Stomach (tissue), 19 donors: ENCODE measurements at places on chromosomes 5 and 9. TPM values are rescaled to one million over a fixed set of nuclear protein-coding genes. Genes with fewer than 3 reads are reported as not detected.
A peak's percentile ranks its signal among the peaks of the same experiment; 100 is the strongest.

The SYNPO gene
- 52.7 TPM for total RNA-seq

The SLC1A1 gene
- 4.9 TPM for total RNA-seq

The PCYOX1L gene
- 3.0 TPM for total RNA-seq

The FAM151B gene
- total RNA-seq, result 14.7 TPM

The NR2F1-AS1 gene
- total RNA-seq, result 10.1 TPM

The MAN1B1 gene
- total RNA-seq, result 4.7 TPM

The KIAA1958 gene
- 11.7 TPM for total RNA-seq

The C5orf52 gene
- total RNA-seq, result not detected

The INSL6 gene
- total RNA-seq, result not detected

The OTP gene
- total RNA-seq, result not detected

The PCDHB8 gene
- total RNA-seq, result 1.7 TPM

DNA sequence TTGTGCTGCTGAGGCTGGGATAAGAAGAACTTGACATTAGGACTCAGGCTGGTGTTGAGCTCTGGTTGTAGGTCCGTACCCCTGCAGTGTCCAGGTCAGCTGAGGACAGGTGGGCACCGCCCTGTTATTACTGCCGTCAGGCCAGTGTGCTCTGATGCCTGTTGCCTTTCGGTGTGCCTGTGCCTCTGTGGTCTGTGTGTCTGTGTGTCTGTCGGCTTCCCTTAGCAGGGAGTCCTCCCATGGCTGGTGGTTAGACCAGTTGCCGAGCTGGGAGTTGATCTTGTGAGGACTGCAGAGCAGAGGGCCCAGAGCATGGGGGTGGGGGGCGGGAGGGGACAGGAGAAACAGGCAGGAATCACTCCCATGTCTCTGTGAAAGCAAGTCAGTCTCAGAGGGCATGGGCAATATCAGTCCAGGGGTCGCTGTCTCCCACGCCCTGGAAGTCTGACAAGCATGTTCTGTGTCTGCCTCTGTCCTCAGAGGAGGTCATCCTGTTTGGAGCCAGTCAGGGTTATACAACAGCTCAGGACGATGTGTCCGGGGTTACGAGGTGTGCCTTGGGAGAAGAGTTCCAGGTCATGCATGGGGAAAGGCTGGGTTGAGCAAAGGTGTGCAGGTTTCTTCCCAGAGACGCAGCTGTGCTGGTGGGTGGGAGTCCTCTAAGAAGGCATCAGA lies 67.3 kb upstream of the GARNL3 start:
- no peak for DNase-seq

DNA sequence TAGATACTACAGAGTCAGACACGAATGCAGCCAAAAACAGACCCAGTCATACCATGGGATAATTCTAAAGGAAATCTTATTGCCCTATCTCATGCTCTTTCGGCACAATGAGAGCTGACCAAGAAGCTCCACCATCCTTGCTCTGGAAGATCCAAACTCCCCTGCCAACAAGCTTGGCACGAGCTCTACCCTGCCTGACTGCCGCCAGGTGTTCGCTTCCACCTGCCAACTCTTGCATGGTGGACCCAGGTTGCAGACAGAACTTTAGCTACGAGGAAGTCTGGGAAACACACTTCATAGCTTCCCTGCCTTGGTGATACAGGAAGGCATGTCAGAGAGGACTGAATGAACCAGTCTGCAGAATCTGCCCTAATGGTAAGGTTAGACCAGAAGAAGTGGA lies 355.0 kb downstream of the DRD1 start:
- DNase-seq, result no peak

DNA sequence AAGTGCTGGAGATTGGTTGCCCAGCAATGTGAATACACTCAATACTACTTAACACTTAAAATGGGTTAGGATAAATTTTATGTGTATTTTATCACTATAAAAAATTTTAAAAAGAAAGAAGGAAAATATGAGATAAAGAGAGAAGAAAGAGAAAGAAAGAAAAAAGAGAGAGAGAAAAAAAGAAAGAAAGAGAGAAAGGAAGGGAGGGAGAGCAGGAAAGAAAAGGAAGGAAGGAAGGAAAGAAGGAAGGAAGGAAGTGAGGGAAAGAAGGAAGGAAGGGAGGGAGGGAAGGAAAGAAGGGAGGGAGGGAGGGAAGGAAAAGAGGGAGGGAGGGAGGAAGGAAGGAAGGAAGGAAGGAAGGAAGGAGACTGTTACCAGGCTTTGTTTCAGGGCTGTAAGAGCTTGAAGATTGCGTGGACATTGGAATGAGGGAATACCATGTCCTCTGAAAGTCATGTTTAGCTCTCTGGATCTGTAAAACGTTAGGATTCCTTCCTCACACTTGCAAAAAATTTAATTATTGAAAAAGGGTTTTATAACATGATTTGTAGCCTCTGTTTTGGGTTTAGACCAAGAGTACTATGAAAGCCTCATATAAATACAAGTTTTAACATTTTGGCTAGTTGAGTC lies 152.3 kb upstream of the DAP start:
- no peak for DNase-seq

DNA sequence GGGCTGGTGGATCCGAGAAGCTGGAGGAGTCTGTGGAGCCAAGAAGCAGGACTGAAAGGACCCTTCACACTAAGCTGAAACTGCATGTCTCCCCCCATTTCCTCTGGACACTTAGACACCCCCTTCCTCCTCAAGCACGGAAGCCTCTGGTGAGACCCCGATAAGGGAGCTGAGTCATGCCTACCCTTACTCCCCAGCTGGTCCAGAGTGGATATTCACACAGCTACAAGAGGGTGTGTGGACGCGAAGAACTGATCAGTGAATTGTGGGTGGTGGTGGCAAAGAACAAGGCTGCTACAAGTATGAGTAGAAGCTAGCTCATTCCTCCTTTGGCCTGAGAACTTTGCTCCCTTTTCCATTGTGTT lies 4.3 kb downstream of the TLN1 start:
- DNase-seq, result no peak

DNA sequence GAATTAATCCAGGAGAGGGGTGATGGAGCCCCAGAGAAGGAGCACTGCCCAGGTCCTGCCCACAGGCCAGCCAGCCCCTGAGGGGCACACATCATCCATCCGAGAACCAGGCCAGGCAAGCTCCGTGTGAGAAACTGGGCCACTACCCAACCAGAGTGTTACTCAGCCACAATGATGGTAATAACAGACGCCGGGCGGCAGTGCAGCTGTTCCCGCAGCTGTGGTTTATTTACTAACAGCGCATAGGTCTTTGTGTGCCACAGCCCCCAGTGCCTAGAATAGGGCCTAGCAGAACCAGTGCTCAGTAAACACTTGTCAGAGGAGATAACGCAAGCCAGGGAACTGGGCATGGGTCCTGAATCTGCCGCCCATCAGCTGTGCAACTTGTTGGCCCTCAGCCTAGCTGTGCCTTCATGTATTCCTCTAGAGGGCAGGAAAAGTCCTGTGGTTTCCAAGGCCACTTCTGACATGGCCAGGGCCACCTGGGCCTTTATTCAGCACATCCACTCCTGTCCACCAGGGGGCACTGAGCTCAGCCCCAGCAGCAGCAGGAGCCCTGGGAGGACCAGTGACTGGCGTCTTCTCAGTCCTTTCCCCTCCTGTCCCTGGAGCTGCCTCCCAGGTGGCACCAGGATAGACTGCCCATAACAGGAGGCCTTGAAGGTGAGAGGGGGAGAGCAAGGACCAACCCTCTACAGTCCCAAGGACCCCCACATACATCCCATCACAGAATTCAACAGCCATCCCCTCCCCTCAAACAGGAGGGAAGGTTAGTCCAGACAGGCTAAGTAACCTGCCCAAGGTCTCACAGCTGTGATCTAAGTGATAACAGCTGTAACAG lies 2.1 kb downstream of the MXD3 start:
- DNase-seq, result peak; percentile 78

DNA sequence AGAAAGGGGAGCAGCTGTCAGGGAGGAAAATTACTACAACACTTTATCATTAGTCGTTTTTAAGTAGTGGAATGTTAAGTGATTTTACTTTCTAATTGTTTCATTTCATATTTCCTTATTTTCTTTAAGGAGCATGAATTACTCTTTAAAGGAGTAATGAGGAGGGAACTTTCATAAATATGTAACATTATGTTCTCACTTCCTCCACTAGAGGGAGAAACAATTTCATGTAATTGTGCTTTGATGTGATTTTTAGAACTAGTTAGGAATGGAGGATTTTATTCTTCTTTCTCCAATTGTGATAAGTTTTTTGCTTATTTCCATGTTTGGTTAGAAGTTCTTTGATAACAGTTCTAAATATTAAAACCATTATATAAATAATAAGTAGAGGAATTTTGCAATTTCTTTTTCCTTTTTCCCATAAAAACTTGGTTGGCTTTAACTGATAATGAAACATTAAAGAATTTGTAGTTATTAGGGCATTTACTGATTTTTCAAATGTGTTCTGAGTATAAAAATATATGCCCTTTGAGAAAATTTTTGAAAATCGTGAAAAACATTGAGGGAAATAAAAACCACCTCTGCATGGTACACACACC lies 25.6 kb downstream of the CEP78 start:
- DNase-seq, result peak; percentile 57

GRCh38 chr5:120872297-120872696 lies 408.2 kb downstream of the PRR16 start:
- no peak for DNase-seq

DNA sequence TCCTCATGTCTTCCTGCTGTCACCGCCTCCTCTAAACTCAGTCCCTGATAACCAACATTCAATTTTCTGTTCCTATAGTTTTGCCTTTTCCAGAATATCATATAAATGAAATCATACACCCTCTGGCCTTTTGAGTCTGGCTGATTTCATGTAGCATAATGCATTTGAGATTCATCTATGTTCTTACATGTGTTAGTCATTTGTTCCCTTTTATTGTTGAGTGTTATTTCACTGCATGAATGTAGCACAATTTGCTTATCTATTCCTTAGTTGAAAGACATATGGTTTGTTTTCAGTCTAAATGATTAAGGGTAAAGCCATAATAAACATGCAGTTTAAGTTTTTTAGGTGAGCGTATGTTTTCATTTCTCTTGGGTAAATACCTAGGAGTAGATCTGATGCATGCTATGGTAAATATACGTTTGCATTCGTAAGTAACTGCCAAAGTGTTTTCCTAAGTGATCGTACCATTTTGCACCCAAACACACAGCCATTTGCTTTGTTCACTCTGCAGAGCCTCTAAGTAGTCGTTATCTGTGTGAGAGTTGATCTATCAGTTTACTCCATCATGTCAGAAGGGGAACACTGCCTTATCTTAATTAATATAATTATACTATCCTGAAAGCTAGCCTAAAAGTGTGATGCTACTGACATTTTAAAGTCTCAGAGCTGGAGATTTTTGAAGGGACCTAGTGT lies 460.8 kb downstream of the DMAC1 start:
- no peak for DNase-seq

DNA sequence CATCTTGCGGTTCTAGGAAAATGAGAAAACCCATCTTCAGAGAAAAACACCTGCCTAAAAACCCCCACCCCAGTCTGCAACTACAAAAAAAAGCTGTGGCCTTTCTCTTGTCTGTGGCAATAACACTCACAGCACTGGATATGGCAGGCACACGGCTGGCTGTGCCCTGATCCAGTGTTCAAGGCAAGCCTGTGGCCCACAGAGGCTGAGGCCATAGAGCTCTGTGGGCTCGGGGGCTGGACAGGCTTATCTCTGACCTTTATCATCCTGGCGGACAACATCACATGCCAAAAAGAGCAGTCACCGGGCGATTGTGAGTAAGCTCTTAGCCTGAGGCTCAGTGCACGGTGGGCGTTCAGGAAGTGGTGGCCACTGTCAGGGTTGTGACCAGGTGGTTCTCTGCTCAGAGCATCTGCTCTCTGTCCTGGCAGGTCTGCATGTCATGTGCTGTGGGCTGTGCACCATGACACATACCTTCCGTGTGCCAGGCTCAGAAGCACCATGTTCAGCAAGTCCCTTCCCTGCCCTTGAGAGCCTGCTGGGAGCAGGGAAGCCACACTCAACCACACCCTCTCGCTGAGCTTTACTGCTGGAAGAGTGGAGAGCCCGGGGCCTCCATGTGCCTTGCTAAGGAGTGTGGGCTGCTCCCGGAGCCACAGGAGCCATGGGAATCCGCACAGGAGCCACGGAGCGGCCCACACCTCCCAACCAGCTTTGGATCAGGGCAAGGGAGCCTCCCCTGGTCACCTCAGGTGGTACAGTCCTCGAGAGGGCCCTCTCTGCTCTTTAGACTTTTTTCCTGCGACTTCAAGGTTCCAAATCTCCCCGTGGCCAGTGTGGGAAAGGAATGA lies 34.6 kb upstream of the WDR38 start:
- no peak for DNase-seq

- DNase-seq, result no peak
These were observed 712.3 kb upstream of the WWC1 start for GRCh38 chr5:167578977-167579692.

GRCh38 chr5:113223831-113224604 lies 210.8 kb downstream of the TSSK1B start:
- DNase-seq, result no peak

DNA sequence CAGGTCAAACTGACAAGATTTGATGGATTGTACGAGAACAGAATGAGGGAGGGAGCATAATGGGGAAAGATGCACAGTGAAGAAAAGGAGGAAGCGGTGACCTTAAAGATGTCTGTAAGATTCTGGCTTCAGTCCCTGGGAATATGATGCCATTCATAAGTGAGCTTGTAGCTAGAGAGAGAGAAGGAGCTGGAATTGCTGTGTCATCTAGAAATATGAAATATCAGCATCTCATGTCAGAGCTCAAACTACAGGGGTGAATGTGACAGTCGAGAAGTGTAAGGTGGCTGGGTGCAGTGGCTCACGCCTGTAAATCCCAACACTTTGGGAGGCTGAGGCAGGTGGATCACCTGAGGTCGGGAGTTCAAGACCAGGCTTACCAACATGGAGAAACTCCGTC lies 24.0 kb upstream of the WHRN start:
- no peak for DNase-seq

DNA sequence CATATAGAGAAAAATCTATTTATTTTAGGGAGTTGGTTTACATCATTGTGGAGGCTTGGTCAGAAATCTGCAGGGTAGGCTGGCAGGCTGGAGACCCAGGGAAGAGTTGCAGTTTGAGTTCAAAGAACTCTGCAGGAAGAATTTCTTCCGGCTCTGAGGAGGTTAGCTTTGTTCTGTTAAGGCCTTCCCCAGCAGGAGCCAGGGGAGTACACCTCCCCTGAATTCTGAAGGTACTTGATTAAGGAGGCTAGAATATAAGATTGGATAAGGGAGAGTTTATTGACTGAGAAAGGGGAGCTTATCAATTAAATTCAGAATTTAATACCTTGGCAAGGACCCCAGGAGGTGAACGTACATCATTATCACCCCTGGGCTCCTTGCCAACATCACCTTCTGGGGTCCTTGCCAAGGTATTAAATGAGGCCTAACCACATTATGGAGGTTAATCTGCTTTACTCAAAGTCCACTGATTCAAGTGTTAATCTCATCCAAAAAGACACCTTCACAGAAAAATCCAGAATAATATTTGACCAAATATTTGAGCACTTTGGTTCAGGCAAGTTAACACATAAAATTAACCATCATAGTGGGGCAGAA lies 351.7 kb downstream of the CWC27 start:
- DNase-seq, result no peak
